ENCODE measurements at places on chromosomes 7 and 10.

DNA sequence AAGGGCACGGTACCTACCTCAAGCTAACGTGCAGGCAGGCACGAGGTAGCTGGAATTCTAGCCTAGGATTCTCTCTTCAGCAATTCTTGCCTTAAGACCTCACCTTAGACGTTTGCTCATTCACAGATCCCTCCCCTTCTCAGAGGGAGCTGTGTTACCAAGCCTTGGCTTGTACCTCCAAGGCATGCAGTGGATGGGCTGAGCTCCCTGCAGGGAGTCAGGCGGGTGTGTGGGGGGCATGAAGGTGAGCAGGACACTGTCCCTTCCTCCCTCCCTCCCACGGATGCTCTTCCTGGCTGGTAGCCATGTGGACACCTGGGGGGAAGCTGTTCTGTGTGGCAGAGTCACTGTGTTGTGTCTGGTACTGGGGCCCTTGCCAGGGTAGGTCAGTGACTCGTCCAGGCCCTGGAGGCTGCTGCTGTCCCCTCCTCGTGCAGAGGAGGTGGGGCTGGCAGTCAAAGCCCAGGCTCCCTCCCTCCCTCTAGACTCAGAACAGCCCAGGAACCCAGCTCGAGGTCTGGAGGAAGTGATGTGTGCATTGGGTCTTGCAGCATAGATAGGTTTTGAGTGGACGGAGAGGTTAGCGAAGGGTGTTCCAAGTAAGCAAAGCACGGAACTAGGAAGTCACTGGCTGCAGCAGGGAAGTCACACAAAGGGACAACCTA is 222.2 kb upstream of the SH2B2 start:
- DNase-seq, result no peak

- DNase-seq, result no peak
These were observed 133.4 kb upstream of the ADO start for GRCh38 chr10:62671104-62671503.

DNA sequence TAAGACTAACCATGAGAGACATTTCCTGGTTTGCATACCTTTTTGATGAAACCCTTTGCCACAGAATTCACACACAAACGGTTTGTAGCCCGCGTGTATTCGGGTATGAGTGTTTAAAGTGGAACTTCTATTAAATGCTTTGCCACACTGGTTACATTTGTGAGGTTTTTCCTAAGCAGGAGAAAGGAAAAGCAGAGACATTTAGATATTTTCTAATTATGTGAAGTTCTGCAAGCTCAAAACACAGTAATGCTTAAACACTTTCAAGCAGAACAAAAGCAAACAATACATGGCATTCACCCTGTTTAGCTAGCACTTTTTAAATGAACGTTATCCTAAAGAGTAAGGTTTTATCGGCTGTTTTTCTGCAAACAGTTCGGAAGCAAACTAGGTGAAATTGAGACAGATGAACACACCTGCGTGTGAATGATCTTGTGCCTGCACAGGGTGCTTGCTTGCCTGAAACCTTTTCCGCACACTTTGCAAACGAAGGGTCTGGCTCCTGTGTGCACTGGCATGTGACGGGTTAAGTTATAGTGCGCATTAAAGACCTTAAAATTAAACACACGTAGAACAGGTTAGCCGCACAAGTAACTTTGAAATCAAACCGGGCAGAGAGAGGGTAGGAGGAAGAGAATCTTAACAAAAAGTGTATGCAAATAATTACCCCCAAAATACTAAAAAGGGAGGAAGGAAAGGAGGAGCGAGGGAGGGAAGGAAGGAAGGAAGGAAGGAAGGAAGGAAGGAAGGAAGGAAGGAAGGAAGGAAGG is 1.6 kb downstream of the FEZF1 start:
- no peak for DNase-seq

- DNase-seq, result no peak
These were observed 120.5 kb downstream of the CTNNA3 start for GRCh38 chr10:67575532-67575931.

DNA sequence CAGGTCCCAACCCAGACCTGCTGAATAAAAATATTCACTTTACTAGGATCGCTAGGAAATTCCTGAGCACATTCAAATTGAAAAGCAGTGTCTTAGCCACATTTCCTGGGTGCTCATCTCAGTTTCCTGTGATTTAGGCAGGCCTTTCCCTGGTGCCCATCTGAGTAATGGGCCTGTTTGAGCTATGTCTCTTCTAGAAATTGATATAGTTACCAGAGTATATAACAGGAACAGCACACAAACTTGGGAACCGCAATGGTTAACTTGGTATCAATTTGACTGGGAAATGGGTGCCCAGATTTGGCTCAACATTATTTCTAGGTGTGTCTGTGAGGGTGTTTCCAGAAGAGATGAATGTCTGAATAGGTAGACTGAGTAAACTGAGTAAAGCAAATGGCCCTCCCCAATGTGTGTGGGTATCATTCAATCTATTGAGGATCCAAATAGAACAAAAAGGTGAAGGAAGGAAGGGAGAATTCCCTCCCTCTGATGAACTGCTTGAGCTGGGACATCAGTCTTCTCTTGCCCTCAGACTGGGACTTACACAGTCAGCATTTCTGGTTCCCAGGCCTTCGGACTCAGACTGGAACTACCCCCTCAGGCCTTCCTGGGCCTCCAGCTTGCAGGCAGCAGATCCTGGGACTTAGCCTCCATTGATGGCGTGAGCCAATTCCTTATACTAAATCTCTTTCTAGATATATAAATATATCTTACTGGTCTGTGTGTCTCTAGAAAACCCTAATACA is 99.1 kb downstream of the CCDC71L start:
- no peak for DNase-seq

GRCh38 chr10:130135676-130136225 is 440 bp upstream of the GLRX3 start:
- DNase-seq, result no peak

GRCh38 chr7:43721193-43721806 is 8.0 kb downstream of the COA1 start:
- no peak for DNase-seq

- no peak for DNase-seq
These were observed 258.6 kb downstream of the GLRX3 start for GRCh38 chr10:130394832-130395231.

All from stimulated activated CD4-positive, alpha-beta T cell treated with anti-CD3 and anti-CD28 coated beads, Interleukin-12 subunit alpha, Interleukin-12 subunit beta, amount 100 ng/mL, for 48 hours (primary cell).